ENCODE measurements at places on chromosomes 3 and 15.

- no peak for DNase-seq
Observed at GRCh38 chr3:179452872-179453271, 1.6 kb upstream of the GNB4 start.

DNA sequence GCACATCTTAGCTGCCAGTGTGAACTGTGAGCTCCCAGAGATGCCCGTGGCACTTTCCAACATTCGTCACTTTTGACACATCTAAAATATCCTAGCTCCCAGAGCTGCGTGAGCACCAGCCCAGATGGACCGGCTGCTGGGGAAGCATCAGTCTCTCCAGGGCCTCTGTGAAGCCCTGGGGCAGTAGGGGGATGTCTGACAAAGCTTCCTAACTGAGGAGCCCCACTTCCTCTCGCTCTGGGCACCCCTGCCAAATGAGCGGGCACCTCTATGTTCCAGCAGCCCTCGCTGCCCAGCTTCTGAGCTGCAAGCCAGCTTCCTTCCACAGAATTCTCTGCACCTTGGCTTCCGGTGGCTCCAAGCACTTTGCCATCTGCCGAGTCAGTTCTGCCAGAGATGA is 91.1 kb downstream of the LIPC start:
- DNase-seq: no peak

GRCh38 chr3:127682561-127682960 is 9.8 kb downstream of the ABTB1 start:
- no peak for DNase-seq

DNA sequence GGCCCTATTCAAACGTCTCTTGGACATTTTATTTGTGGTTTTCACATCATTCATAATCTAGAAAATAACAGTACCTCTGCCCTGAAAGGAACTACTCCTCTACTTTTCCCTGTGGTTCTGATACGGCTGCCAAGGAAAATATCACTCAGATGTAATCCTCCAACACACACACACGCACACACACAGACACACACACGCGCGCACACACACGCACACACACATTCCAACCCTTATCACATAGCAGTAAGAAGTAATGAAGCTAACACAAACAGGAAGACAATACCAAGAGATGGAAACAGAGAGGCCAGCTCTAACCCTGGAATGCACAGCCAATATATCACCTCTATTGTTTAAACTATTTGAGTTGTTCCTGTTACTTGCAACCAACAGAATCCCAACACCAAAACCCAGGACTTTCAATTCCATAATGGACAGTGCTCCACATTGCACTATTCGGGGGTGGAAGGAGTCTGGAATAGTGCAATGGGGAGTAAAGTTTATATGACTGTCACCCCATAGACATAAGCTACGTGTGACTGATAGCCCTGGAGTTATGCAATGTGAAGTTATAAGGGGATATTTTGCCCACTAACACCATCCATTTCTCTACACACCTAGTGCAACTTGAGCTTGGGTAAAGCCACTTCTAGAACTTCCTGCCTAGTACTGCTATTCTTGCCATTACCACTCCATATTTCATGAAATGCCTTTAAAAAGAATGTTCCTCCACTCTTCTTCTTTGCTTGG is 71.3 kb upstream of the FNDC3B start:
- DNase-seq: peak; percentile 96

GRCh38 chr3:153379516-153379915 is 217.5 kb downstream of the RAP2B start:
- DNase-seq: peak; percentile 7

DNA sequence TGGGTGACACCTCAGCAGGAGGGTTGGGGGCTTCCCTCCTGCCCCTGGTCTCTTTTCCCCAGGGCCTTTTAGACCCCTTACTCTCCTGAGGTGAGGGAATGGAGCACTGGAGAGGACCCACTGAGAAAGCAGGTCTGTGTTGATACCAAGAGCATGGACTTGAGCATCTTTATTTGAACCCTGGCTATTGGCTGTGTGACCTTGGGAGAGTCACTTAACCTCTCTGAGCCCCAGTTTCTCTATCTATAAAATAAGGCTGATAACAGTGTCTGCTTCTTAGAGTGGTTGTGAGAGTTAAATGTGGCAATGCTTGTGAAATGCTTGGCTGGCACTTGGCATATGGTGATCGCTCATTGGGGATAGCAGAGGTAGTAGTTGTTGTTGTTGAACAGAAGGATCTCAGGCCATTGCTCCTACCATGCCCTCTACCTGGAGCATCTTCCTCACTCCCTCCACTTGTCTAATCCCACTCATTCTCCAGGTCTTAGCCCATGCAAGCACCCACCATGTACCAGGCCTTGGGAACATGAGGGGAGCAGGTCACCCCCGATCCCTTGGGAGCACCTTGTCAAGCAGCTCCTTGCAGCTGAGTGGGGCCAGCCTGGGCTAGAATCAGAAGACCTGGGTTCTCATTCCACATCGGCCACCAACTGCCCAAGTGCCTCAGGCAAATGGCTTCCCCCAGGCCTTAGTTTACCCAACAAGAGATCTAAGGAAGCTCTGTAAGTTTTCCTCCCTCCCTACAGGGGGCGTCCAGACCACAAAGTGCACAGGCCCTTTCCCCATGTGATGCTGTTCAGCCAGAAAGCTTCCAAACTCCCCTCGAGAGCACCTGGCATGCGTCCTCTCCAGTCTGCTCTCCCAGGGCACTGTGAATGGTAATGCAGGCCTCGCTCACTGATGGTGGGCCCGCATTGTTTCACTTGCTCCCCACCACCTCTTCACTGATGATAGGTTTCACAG is 96.7 kb downstream of the LSM3 start:
- no peak for DNase-seq

DNA sequence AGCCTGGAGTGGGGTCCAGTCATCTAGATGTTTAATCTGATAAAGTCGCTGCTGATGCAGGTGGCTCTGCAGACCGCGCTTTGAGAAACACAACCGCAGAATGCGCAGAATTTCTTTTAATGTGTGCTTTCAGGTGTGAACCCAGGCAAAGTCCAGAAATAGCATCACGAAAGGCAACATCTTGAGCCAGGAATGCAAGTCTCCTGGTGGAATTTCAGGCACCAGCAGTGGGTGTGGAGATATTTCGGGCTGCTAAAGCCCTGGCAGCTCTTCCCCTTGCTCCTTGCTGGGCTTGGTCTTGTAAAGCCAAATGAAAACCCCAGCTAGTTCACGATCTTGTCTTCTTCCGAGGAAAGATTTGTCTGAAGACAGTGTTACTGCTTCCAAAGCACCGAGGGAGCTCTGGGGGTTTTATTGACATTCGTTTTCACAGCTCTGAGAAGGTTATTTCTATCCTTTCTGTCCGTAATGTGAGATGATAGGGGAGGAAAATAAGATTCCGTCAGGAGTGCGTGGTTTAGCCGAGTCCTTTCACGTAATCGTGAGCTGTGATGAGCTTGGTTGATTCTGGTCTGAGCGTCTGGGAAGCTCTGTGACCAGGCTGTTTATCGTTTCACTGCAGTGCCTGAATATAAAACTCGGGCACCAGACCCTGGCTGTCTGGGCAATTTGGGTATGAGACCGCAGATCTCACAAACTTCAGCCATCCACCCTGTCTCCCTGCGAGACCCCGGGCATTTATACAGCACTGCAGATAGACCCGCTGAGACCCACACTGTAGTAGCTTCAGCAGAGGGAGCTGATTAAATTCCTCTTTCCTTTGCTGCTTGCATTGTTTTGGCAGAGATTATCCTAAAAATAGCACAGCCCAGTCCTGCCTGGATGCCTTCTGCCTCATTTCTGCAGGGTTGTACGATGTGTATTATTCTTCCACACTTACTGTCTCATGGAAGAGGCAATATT is 67.0 kb upstream of the SLC25A26 start:
- DNase-seq: peak; percentile 62

DNA sequence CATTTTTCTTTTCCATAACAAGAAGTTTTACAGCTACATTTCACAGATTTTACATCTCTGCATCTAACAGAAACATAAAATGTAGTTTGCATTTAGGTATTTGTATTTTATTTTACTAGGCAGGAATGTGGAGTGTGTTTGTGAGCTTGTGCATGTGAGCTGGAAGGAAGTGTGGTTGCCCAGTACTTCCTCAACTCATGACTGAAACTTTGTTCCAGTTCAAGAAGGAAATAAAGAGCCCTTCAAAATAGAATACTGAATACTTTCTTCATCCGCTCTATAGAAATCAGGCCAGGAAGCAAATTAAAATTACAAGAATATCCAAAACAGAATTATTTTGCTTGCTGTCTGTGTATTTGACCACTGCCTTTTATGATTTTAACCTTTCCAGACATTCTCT is 81.3 kb downstream of the CHL1 start:
- no peak for DNase-seq

GRCh38 chr15:41597787-41598186 is 38.8 kb downstream of the TYRO3 start:
- DNase-seq: no peak

- no peak for DNase-seq
Observed at GRCh38 chr3:141181819-141182218, 49.8 kb upstream of the PXYLP1 start.

DNA sequence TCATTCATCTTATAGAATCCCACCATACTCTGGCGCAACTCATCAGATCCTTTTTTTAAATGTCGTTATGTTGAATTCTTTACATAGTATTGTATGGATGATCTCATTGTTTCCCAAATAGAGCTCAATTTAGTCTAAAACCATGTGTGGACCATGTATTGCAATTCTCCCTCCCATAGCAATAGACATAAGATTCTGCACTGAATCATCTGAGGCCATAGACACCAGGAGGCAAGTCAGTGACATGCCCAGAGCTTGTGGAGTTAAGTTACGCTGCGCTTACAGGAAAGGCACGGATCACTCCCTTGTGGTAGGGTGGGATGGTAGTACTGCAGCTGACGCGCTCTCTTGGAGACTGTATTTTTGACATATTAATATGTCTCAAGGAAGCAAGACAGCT is 211.0 kb downstream of the GABRB3 start:
- DNase-seq: no peak

DNA sequence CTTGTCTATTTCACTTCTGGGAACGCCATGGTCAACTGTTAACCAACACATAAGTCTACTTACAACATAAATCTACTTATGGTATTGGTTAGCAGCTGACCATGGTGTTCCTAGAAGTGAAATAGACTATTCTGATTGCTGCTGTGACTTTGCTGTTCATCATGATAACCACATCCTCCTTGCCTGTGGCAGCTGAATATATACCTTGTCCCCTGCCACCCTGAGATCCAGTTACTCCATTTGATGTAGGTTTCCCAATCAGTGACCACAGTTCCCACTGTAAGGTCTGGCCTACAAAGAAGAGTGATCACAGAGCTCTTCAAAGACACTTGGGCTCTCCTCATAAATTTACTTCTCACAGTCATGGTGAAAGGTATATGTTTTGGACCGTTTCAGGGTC is 66.8 kb upstream of the ALDH1A3 start:
- no peak for DNase-seq

- DNase-seq: no peak
Observed at GRCh38 chr3:179194931-179195330, 46.8 kb downstream of the PIK3CA start.

- DNase-seq: peak; percentile 59
Observed at GRCh38 chr3:78728406-78729145, 1039.2 kb downstream of the ROBO1 start.

GRCh38 chr3:72756900-72757299 is 91.3 kb downstream of the SHQ1 start:
- DNase-seq: no peak

- DNase-seq: peak; percentile 79
Observed at GRCh38 chr3:189714991-189715961, 84.1 kb downstream of the TP63 start.

GRCh38 chr3:179100652-179101051 is 29.0 kb upstream of the ZMAT3 start:
- no peak for DNase-seq

- no peak for DNase-seq
Observed at GRCh38 chr15:31439328-31439727, 112.7 kb downstream of the KLF13 start.

DNA sequence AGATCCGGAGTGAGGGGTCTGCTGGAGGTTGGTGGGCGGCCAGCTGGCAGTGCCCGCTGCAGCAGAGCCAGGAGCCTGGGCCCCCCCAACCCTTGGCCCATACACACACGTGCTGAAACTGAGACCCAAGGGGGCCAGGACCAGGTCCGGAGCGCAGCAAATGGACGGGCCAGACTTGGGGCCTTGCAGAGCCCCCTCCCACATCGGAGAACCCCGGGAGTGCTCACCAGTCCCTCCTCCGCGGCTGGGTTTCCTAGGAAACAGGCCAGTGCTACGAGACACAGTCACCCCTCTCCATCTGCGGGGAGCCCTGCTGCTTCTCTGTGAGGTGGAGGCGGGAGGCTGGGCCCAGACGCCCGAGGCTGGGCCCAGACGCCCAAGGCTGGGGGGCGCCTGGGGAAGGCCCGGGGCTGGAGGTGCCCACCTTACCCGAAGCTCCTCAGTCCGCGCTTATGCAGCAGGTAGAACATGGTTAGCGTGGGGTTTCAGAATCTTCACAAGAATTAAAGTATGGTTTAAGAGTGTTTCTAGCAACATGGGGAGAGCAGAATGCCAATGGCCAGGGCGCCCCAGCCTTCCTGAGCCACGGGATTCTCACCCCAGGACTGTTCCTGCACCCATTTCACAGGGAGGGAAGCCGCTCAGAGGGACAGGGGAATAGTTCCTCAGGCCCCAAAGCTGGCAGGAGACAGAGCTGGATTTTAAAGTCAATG is 135.0 kb upstream of the PRR20G start:
- no peak for DNase-seq

DNA sequence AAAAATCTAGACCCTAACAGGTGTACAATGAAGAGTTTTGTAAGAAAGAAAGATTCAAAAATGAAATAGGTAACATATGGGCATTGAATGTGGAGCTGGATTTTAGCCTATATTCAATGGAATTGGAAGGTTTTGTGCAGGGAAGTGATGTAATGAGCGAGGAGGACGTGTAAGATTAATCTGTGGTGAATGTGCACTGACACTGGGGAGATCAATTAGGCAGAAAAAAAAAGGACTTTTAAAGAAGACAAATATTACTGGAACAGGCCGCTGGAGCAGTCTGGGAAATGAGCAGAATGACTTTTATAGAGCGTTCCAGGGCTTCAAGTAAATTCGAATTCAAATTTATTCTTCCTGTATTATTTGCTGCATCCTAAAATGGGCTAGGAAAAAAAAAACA is 55.2 kb downstream of the PDIA5 start:
- DNase-seq: no peak

DNA sequence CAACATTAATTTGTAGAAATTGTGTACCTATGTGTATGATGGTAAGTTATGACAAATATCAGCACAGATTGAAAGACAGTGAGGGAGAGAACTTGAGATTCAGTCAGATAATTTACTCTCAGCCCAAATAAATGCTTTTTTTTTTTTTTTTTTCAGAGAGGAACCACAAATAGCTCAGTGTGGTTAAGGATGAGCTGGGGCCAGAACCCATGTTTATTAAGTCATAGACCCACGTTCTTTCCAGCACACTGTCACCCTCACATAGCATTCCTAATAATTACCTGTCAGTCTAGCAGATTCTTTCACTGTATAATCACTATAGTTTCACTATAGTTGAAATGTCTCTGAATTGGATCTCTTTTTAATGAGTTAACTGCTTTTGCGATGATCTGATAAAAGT is 246.1 kb downstream of the ZIC1 start:
- peak; percentile 34 for DNase-seq

- no peak for DNase-seq
Observed at GRCh38 chr15:48875241-48875960, 2.5 kb upstream of the EID1 start.
